HTR-8/SVneo (cell line): ENCODE measurements at places on chromosomes 3 and 15.

DNA sequence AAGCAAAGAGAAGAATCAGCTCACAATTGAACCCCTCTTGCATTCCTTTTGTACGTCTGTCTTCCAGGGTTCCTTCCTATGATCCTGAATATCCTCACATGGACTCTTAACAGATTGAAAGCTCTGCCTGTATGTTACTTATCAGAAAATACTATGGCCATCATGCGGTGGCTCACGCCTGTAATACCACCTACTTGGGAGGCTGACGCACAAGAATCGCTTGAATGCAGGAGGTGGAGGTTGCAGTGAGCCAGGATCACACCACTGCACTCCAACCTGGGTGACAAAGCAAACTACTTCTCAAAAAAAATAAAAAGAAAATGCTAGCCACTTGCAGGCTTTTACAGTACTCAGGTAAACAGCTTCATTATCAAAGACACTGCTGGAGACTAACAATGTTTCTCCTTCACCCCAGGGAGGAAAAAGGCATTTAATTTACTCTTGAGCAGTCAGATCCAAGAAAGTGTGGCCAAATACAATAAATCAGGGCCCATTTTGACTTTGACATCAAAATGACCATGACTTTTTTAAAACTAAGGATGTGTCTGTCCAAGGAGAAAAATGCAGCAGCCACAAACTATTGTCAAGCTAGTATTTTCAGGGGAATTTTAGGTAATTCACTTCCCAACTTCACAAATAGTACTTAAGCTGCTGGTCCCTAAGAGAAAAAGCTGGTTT, 27.3 kb downstream of the NPTN start:
- no peak for DNase-seq

DNA sequence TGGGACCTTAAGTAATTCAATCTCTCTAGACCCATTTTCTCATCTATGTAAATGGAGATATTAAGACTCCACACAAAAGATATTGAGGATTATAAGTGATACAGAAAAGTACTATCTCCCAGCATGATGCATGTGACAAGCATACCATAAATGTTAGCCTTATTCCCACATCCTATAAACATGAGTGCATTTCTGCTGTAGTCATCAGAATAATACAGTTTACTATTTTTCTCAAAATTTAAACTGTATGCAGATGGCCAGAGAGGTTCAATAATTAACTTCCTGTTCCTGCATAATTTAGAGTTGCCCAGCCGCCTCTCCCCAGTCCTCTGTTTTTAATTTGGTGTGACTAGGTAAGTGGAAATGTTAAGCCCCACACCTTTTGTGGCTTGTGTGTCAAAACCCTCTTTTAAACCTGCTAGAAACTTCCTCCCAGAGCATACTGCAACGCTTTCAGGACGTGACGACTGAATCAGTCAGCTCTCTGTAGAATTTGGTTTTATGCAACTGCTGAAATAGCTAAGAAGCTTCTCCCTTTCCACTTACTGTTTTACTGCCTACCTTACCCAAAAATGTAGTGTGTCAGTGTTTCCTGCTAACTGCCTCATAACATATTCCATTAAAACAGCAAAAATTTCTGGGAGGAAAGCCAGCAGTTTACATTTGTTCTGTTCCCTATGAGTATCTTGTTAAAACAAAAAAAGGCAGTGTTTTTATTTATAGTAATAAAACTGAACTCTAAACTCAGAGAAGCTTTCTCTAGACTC, 1037.9 kb downstream of the EPHA3 start:
- DNase-seq, result no peak

DNA sequence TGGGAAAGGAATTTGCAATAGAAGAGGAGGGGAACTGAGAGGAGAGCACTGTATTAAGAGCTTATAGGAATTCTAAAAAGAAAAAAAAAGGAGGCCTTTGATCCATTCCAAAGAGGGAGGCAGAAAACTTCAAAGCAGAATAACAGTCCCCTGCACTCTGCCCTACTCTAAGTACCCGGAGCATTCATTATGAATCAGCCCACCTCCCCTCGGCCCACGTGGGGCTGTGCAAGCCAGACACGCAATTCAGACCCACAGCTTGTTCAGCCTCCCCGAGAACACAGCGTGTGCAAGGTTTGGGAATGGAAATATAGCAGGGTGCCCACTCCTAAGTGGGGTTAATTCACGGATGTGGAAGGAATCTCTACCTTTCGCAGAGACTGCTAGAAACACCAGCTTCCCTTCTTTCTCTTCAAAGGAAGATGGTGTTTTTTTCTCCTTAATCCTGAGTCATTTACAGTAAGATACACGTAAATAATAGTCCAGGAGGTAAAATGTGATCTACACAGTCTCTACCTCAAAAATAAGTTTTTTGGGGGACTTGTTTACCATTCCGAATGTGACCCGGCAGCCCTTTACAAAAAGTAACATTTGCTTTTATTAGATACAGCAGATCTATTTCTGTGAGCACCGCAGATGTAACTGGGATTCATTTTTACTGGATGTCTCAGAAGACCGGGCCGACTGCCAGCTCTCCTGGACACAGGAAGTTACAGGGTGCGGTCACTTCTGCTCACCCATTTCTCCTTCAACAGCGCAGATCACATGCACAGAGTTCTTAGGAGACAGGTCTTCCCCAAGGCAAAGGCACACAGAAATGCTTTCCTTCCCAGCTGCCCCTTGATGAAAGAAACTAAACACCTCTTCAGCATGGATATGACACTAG, 768.5 kb upstream of the CFAP20DC start:
- peak; percentile 67 for DNase-seq

GRCh38 chr3:67018789-67019526, 20.9 kb downstream of the KBTBD8 start:
- DNase-seq, result no peak

DNA sequence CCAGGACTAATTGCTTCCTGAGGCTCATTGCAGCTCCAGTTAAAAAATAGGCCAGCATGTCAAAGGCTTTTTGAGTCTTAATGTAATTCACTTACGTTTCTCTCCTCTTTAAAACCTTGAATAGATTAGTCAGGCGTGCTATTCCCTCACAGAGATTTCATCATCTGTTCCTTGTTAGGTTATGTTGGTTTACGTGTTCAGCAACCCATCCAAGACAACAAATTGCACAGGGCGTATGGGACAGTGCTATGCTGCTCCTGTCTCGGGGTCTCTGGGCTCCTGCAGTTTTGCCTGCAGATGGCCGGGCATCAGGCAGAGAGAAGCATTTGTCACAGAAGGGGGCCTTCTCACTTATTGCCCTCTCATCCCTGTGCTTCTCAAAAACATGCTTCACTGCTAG, 117.1 kb downstream of the CHDH start:
- no peak for DNase-seq

GRCh38 chr3:163916596-163917560, 1161.4 kb downstream of the SI start:
- DNase-seq, result peak; percentile 3
